ENCODE measurements at places on chromosomes 5 and 9.
A peak's percentile ranks its signal among the peaks of the same experiment; 100 is the strongest.

- DNase-seq, result no peak
Observed at GRCh38 chr9:121658166-121658565, 6.7 kb downstream of the DAB2IP start.

GRCh38 chr5:65203746-65204145 lies 278.0 kb downstream of the ADAMTS6 start:
- no peak for DNase-seq

DNA sequence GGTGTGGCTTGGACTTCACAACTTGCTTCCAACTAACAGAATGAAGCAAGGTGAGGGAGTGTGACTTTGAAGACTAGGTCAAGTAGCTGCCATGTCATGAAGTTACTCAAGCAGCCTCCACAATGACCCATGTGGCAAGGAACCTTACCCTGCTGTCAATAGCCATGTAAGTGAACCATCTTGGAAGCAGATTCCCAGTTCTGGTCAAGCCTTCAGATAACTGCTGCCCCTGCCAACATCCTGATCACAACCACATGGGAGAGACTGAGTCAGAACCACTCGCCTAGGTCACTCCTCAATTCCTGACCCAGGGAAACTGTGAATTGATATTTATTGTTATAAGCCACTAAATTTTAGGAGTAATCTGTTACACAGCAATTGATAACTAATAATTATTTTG lies 10.9 kb downstream of the ZCCHC10 start:
- DNase-seq, result no peak

- peak; percentile 15 for DNase-seq
Observed at GRCh38 chr5:144142139-144142823, 28.2 kb downstream of the YIPF5 start.

DNA sequence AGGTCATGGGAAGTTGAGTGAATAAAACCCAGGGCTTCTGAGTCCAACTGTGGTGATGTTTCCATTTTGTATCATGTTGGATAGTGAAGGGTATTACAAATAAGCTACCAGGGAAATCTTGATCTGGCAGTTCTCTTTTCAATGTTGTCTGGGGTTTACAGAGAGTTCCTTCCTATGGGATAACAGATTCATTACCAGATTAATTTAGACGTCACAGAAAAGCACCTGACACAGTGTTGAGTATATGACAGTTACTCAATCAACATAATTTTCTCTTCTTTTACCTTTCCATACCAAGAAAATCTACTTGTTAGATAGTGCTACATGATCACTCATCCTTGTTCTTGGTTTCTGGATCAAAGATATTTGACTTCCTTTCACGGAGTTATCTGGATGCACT lies 270.9 kb downstream of the ACTL7B start:
- no peak for DNase-seq

DNA sequence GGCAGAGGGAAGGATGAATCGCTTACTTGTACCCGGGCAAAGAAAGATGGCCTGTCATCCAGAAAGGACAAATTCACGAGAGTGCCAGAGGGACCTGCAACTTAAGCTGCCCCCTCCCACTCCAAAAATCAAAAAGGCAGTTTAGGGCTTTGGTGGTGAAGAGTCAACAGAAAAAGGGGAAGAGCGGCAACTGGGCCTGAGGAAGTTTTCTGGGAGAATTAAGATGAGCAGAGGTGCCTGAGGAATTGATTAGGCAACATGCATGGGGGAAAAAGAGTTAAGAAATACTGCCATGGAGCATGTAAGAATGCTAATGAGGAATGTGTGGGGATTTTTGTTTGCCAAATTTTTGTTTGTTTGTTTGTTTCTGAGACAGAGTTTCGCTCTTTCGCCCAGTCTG lies 1.8 kb upstream of the ACTL7B start:
- no peak for DNase-seq

DNA sequence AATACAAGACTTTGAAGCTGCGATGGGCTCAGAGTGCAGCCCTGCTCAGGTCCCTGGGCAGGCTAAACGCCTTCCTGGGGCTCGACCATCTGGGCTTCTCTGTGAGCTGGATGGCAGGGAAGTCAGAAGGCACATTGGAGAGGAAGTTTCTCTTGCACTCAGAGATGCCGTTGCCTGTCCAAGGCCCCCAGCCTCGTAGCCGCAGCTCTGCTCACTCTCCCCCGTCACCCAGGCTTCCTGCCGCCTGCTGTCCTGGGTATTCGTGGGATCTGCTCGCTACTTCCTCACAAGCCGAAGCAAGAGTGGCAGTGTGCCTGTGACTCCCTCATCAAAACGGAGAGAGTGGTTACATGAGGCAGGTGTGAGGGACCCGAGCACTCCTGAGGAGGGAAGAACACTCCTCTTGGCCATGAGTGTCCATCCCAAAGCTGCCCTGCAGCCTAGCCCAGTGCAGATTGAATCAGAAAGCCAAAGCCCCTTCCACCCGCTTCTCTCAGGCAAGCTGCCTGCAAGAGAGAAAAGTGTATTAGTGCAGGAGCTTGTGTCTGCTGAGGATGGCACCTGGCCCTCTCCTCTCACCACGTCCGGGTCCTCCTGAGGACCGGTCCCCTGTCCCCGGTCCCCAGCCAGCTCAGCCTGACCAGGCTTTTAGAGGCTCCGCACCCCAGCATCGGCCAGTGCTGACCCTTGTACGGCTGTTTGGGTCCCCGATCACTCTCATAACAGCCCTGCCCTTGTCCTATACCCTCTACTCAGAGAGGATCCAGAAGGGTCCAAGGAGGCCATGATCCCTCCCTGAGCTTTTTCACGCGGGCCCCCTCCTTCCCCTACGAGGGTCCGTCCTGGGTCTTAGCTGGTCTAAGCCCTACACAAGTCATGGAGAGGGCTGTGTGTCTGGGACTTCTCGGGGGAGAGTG lies 7.3 kb downstream of the FCN2 start:
- no peak for DNase-seq

GRCh38 chr5:160030631-160031377 lies 21.9 kb downstream of the TTC1 start:
- no peak for DNase-seq

DNA sequence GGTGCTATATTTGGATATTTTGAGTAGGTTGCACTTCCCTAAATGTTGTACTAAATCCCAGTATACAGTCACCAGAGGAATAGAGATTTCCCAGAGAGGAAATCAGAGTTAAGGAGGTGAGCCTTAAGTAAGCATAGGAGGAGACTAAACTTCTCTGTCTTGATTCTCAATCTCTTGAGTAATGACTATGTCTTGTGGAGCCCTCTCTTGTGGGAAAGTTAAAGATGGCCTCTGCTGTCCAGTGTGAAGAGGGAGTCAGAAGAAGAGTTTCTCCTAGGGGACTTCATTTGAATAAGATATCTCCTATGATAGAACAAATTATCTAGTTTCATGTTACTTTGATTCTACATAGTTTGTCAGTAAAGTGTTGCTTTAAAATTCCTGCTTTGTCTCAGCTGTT lies 502.5 kb downstream of the PDE4D start:
- no peak for DNase-seq

- DNase-seq, result no peak
Observed at GRCh38 chr9:2868883-2869282, 25.0 kb upstream of the PUM3 start.

DNA sequence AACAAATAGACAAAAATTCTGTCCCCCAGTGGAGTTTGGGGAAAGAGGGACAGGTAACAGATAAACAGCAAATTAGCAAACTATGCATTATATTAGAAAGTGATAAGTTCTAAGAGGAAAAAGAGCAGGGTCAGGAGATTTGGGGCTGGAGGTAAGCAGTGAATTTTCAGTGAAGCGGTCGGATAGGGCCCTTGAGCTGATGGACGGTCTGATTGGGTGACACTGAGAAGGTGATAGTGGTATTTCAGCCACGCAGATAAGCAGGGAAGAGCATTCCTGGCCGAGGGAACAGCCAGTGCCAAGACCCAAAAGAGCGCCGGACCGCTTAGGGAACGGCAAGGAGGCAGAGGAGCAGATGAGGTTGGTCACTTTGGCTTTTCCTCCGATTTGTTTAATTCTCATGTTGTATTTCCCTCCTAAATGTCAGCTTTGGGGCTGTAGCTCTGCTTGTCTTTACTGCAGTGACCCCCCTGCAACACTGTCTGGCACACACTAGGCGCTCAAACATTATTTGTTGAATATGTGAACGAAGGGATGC lies 1.1 kb upstream of the PTPN3 start:
- DNase-seq, result no peak

DNA sequence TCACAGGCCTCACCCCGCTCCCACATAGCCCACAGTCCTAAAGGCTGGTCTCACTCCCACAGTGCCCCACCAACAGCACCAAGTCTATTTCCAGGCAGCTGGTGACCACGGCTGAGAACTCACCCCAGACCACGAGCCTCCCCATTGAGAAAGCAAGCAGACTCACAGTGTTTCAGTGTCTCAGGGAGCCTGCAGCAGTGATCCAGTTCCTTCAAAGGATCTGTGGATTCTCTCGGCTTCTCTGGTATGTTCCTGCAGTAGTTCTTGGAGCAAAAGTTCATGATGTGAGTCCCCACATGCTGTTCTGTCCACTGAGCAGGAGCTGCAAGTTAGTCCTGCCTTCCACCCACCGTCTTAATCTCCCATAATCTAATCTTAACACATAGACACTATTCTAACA lies 185.3 kb upstream of the CDH6 start:
- no peak for DNase-seq

GRCh38 chr5:171424726-171425125 lies 5.3 kb downstream of the FGF18 start:
- no peak for DNase-seq

DNA sequence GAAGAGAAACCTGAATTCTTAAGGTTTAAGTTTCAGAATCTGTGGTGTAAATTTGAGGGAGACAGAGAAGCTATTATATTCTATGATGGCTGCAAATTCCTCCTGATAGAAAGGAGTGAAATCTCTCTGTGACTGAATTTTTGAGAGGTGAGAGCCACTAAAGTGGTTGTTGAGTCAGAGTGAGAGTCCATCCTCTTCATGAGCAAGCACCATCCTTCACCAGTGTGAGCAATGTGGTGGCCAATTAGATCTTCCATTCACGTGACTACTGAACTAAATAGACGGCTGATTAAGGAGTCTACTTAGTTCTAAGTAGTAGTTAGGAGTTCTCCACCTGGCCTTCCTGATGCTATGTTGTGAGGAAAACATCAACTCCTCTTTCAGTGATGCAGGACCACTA lies 147.8 kb upstream of the CCNH start:
- DNase-seq, result no peak

Data from GM12864 (cell line).